ENCODE measurements at places on chromosomes 6 and 20.

GRCh38 chr6:108556866-108557493 is 3.7 kb upstream of the FOXO3 start:
- no peak for DNase-seq

DNA sequence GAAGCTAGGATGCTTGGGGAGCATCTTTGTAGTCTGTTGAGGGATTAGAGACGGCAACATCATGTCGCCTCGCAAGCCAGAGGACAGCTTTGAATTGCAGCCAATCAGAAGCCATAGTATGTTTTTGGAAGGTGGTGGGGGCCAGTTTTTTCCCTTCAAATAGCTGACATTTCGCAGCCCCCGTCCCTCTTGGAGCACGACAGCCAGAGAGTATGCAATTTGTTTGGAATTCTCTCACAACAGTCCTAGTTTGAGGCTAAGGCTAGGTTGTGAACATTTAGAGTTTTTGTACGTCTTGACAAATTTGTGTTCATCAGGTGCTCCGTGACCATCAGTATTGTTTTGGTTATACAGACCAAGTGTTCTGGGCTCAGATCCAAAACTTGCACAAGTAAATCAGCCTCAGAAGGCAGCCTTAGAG is 83.3 kb downstream of the PLCB1 start:
- DNase-seq = no peak

DNA sequence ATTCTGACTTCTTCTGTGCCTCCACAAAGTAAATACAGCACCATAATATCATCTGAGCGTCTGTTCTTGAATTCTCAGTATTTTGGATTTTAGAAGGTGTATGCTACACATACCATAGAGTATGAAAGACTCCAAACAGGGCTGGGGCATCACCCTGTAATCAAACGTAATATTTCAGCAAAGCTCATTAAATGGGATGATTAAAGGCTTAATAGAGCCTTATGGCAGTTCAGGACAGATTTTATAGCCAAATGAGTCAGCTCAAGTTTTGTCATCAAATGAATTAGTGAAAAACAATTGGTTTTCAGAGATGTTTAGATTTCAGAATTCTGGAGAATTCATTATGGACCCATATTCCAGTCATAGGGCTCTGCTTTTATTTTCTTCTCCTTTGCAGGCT is 68.9 kb downstream of the TULP4 start:
- DNase-seq = no peak

GRCh38 chr20:40497899-40498691 is 190.9 kb downstream of the MAFB start:
- peak; percentile 12 for DNase-seq

- DNase-seq = peak; percentile 77
Measured at GRCh38 chr20:63519668-63520503, 679 bp upstream of the PPDPF start.

GRCh38 chr20:59835448-59836395 is 97.7 kb downstream of the SYCP2 start:
- no peak for DNase-seq

DNA sequence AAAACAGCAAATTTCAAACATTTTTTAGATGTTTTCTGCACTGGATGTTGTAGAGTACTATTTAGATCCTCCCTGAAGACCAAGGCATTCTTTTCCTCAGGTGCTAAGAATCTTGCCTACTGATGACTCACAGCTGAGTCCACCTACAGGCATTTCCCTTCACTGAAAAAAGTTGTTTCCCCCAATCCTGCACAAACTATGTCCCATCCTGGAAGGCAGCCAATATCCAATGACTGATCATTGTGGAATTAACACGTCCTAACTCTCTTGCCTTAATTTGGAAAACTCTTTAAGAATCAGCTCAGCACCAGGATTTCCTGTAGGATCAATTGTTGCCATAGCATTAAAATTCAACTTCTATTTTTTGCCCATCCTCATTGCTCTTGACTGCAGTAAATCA is 268.4 kb upstream of the IRAK1BP1 start:
- no peak for DNase-seq

GRCh38 chr6:53055873-53056272 is 9.3 kb upstream of the FBXO9 start:
- no peak for DNase-seq

GRCh38 chr20:38245753-38246152 is 14.8 kb downstream of the KIAA1755 start:
- DNase-seq = no peak

DNA sequence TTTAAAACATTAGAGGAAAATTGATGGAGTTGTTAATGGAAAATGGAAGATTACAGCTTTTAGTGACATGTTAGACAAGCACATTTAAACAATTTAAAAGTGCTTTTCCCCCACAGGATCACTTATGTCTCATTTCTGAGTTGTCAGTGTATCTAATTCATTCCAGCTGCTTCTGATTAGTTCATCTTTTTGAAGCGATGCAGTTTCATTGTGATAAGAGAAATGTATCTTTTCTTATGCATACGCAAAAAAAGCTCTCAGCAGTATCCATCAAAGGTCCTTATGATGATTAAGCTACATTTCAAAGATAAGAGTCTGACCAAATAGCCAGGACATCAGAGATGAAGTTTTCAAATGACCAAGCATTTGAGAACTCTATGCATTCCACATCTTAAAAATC is 572.6 kb upstream of the SYNCRIP start:
- DNase-seq = no peak
